SK-N-MC (cell line): ENCODE measurements at places on chromosomes 1 and 21.

- DNase-seq: no peak
These were observed 19.3 kb downstream of the PRKACB start for GRCh38 chr1:84163123-84163931.

- DNase-seq: no peak
These were observed 3.6 kb downstream of the CENPS start for GRCh38 chr1:10433790-10434189.

DNA sequence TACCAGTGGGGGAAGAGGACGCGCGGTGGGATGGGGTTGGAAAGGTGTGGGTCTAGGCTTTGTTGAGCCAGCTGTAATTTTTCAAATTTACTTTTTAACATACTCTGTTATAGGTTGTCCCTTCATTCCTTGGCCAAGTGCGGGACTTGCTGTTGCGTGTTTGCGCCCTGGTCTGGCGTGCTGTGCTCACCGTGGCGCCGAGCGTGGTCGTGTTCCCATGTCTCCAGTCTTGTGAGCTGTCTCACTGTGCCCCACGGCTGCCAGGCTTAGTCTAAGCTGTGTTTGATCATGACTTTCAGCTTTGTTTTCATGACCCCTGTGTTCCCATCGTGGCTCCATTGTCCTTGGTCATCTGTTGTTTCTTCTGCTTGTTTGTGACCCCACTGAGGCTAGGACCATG is 26.0 kb downstream of the TRAPPC10 start:
- DNase-seq: no peak

- no peak for DNase-seq
These were observed 28.6 kb downstream of the TTC39A start for GRCh38 chr1:51301844-51302162.

DNA sequence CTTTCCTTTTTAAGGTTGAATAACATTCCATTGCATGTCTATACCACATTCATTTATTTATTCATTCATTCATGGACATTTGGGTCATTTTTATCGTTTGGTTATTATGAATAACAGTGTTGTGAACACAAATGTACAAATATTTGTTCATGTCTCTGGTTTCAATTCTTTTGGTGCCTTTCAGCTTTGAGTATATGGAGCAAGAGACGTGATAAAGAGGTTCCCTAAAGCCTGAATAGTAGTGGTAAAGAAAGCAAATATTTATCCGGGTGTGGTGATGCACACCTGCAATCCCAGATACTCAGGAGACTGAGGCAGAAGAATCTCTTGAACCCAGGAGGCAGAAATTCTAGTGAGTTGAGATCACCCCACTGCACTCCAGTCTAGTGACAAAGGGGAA is 5.3 kb upstream of the RLF start:
- no peak for DNase-seq

DNA sequence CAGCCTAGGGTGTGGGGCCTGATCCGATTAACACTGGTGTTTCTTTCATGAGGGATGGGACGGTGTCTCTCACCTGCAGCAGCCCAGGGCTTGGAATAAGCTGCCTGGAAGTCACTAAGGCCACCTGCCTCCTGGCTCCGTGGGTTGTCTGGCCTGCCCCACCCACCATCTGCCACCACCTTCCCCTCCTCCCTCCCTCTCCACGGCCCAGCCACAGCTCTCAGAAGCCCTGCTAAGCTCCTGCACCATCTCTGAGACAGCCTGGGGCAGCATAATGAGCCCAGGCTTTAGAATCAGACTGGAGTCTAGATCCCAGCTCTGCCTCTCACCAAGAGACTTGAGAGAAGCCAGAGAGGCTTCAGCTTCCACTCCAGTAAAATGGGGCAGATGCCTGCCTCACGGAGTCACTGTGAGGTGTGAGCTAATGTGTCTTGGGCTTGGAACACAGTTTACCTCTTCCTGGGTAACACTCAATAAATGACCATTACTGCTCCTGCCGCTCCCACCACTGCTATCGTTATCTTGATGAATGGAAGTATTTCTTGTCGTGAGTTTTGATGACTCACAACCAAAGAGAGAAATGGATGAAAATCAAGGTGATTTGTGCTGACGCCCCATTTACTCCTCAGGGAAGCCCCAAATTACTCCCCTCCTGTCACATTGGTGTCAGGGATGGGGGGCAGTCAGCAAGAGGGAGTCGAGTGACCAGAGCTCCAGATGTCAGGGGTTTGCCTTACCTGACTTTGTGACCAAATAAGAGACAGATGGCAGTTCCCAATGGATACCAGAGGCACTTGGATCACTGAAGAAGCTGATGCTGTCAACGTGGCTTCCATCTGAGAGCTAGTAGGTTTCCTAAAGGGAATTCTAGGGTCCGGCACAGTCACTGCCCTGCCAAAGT is 23.5 kb upstream of the C1QA start:
- DNase-seq: no peak

GRCh38 chr1:217089361-217090014 is 366.3 kb upstream of the ESRRG start:
- DNase-seq: no peak
